ENCODE measurements at places on chromosomes 3 and 15.

DNA sequence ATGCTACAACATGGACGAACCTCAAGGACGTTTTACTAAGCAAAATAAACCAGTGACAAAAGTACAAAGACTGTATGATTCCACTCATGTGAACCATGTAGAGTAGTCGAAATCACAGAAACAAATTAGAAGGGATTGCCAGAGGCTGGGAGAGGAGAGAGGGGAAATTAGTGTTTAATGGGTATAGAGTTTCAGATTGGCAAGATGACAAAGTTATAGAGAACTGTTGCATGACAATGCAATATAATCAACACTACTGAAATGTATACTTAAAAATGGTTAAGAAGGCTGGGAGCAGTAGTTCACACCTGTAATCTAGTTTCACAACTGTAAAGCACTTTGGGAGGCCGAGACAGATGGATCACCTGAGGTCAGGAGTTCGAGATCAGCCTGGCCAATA lies 36.9 kb downstream of the PLS1 start:
- DNase-seq, result no peak

GRCh38 chr3:141853081-141853601 lies 23.3 kb upstream of the ATP1B3 start:
- DNase-seq, result no peak

DNA sequence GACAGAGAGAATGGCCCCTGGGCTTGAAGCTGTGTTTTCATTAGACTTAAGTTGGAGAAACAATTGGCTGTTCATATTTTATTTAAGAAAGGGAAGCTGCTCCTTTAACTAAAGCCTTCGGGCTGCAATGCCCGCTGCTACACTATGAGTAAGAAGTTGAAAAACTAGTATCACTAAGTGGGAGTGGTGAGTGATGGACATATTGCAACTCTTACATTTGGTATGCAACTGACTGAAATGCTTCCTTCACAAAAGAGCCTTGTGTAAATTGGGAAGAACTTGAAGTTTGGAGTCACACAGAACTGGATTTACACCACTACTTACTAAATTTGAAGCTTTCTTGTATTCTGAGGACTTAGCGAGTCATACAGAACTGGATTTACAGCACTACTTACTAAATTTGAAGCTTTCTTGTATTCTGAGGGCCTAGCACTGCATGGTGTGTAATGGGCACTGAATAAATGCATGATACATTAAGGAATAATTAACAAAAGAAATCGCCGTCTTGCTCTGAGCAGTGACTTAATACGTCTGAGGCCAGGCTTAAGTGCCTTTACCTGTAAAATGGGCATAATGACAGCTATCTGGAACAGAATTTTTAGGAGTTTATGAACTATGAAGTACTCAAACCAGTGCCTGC lies 149.5 kb downstream of the RYR3 start:
- no peak for DNase-seq

DNA sequence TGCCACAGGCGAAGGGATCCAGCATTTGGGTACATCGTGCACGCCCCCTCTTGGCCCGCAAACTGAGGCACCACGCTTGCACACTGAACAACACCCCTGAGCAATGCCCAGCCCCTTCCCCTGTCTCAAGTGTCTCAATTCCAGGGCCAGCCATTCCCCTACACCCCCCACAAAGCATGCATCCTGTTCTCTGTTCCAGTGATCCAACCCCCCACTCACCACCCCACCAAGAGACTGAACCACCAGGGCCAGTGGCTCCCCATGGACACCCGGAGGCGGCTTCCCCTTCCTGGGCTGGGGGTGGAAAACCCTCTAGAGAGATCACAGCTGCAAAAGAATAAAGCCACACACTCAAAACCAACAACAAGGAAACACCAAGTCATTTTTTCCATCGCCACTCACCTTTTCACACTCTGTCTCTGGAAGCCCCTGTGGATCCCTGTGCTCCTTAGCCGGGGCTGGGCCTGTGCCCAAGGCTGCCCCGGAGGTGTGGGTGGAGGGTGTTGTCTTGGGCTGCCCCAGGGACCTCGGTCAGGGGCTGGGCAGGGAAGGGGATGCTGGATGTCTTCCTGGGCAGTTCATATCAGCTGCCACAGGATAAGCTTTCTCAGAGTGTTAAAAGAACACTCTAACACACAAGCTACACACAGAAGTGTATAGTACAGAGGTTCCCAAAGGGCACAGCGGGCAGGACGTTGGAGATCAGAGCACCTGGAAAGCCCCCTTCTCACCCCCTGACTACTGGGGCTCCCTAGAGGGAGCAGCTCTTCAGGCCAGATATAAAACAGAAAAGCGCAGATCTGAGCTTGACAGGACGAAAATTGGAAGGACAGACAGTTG lies 92.5 kb downstream of the CHSY1 start:
- no peak for DNase-seq

- no peak for DNase-seq
These were observed 37.1 kb downstream of the IL17RD start for GRCh38 chr3:57127891-57128518.

DNA sequence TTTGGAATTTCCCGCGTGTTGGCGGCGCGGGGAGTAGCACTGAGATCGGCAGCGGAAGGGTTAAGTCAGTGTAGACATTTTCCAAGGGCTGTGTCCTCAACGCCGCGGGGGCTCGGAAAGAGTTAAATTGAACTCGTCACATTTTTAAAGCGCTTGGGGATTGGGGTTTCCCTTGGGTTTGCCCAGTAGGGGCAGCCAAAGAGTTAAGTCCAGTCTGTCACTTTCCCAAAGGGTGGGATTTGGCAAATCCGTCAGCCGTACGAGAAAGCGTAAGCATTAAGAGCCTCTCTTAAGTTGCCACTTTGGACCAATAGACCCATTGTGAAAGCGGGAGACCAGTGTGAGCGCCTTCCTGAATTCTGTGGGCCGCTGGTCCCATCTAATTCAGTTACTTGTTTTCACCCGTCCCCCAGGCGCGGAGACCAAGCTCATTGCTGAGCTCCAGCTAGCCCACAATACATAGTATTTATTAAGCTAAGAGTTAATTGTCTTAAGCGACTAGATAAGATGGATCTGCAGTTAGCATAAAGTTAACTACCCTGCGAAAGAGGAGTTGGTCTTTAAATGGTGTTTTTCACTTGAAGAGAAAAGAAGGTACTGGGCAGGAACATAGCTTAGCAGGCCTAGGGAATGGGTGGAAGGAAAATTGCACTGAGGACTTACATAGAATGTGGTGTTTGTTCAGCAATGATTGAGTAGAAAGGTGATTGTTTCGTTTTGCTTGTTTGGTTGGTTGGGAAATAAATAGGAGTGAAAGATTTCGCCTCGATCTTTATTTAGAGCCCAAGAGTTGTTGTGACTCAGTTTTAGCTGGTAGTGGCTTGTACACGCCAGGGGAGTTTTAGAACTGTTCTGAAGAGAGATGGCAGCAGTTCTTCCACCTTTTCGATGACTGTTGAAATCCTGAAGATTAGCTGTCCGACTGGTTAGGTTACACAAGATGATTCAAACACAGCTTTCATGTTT lies 932 bp downstream of the ARL8B start:
- DNase-seq, result peak; percentile 57

DNA sequence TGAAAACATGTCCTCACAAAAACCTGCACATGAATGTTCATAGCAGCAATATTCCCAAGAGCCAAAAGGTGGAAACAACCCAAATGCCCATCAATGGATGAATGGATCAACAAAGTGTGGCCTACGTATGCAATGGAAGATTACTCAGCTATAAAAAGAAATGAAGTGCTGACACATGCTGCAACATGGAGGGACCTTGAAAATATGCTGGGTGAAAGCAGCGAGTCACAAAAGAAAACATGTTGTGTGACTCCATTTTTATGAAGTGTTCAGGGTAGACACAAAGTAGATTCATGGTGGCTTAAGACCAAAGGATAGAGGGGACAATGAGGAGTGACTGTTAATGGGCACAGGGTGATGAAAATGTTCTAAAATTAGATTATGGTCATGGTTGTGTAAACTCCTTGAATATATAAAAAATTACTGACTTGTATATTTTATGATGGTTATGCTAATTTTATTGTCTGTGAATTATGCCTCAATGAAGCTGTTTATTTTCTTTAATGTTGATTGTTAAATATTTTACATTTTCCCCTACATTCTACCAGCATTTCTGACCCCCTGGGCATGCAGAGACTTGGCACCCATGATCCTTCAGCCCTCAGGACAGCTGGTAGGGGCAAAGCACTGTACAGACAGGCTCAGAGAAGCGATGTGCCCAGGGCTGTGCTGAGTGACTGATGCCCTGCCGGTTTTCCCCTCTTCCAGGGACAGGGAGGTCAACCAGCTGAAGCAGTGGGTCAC lies 37.8 kb downstream of the CFAP100 start:
- no peak for DNase-seq

- DNase-seq, result peak; percentile 9
These were observed 938 bp downstream of the DZIP3 start for GRCh38 chr3:108590460-108590859.

- DNase-seq, result no peak
These were observed 134.5 kb upstream of the ONECUT1 start for GRCh38 chr15:52924630-52925029.

DNA sequence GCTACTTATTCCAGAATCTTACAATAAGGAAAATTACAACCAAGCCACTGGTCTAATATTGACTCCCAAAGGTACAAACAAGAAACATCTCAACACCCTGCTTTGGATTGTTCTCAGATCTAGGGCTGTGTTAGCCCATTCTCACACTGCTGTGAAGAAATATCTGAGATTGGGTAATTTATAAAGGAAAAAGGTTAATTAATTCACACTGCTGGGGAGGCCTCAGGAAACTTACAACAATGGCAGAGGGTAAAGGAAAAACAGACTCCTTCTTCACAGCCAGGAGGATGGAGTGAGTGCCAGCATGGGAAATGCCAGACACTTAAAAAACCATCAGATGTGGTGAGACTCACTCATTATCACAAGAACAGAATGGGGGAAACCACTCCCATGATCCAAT lies 208.3 kb downstream of the ULK4 start:
- DNase-seq, result no peak

GRCh38 chr3:18247776-18248310 lies 177.3 kb downstream of the SATB1 start:
- DNase-seq, result no peak

- no peak for DNase-seq
These were observed 163.2 kb downstream of the WNT7A start for GRCh38 chr3:13716540-13717221.

DNA sequence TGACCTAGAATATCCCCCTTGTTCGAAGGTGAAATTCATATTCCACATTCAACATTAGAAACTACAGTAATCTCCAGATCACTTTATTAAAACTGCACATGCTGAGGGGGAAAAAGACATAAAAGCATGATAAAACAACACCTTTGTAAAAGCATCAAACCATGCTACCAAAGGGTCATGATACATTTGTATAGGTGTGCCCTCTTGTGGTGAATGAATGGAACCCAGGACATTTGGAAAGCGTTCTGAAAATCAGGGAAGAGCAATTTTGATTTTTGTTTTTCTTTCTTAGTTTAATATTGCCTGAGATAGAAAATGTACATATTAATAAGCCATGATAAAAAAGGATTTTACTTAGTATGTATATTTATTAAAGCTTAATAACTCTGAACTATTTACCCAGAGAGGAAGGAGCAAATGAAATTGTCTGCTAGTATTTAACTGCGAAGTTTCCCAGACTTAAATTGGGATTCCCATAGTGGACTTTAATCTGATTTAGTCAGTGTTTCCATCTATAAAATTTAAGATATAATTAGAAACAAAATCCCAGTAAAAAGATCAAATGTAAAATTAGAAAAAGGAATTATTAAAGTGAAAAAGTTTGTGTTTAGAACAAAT lies 105.8 kb upstream of the ARL6 start:
- peak; percentile 27 for DNase-seq

DNA sequence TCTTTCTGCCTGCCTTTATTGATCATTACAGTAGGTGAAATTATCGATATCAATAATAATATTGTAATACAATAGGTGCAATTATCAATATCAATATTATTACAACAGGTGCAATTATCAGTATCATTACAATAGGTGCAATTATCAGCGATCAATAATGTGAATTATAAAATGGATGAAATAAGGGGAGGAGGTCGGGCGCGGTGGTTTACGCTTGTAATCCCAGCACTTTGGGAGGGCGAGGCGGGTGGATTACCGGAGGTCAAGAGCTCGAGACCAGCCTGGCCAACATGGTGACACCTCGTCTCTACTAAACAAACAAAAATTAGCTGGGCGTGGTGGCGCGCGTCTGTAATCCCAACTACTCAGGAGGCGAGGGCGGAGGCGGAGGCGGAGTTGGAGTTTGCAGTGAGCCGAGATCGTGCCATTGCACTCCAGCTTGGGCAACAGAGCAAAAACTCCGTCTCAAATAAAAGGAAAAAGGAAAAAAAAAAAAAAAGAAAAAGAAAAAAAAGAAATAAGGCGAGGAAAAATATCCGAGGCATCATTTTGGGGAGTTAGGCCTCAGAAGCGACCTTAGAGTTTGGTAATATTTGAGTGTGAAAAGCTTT lies 611 bp upstream of the BNIP2 start:
- peak; percentile 80 for DNase-seq

DNA sequence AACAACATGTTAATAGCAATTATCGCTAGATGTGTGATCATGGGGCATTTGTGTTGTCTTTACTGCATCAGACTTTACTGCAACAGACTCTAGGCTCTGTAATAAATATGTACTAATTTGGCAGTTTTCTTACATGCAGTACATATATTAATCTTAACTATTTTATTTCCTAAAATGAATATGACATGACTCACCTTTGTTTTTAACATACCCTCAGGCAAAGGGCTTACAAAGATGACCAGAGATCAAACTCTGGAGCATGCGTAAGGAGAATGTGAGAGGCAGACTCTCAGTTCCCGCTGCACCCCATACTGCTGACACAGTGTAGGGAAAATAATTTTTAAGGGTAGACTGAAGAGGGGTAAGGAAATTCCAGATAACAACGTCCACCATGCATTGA lies 7.2 kb upstream of the FAM174B start:
- no peak for DNase-seq

- DNase-seq, result no peak
These were observed 6.3 kb downstream of the TM4SF1 start for GRCh38 chr3:149371001-149371722.

DNA sequence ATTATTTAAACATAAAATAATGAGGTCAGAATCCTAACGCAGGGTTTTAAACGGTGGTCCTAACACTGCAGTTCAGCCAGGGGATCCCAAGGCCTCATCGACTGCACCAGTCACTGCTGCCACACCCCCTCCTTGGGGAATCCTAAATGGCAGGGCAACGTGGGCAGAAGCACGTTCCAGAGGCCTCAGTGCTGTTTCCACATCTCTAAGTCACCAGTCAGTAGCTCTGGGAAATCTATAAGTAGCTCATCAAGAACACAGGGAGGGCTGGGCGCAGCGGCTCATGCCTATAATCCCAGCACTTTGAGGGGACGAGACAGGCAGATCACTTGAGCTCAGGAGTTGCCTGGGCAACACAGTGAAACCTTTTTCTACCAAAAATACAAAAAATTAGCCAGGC lies 47.5 kb downstream of the PRTG start:
- no peak for DNase-seq

GRCh38 chr3:12577379-12577778 lies 20.5 kb downstream of the MKRN2 start:
- DNase-seq, result no peak

All from GM12865 (cell line).